Right kidney (tissue), 9 donors: ENCODE measurements at places on chromosomes 5 and 9.

- no peak for DNase-seq
Observed at GRCh38 chr9:109143881-109144562, 23.0 kb downstream of the FRRS1L start.

DNA sequence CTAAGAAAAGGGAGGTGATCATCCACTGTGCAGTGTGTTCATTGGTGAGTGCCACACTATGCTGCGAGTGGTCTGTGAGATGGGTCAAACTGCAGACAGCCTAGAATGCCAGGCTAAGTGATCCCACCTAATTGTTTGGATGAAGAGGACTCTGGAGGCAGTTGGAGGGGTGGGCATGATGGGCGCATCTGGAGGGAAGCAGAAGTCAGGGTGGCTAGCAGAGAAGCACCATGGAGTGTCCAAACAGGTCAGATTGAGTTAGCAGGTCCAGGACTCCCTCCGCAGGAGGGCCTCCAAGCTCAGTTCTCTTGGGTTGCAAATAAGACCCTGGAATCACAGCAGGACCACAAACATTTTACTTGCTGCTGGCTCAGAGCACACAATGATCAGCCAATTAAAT lies 19.9 kb upstream of the ANGPTL2 start:
- DNase-seq = no peak

DNA sequence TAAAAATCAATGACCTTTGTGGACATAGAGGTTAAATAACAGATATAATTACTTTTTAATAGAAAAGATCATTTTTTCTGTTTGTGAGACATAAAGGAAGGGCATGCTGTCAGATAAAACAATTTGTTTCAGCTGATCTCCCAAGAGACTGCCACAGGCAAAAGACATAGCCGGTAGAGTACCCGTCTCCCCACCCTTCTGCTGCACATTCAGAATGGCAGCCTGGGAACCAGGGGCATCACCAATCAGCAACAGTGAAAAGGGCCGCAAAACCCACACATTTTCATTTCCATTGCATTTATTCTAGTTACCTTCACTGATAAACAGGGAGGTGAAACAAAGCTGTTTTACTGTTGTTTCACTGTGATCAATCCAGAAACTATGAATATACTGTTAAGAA lies 357.7 kb downstream of the ARRDC3 start:
- DNase-seq = no peak

GRCh38 chr9:32968101-32969011 lies 33.1 kb downstream of the APTX start:
- no peak for DNase-seq

DNA sequence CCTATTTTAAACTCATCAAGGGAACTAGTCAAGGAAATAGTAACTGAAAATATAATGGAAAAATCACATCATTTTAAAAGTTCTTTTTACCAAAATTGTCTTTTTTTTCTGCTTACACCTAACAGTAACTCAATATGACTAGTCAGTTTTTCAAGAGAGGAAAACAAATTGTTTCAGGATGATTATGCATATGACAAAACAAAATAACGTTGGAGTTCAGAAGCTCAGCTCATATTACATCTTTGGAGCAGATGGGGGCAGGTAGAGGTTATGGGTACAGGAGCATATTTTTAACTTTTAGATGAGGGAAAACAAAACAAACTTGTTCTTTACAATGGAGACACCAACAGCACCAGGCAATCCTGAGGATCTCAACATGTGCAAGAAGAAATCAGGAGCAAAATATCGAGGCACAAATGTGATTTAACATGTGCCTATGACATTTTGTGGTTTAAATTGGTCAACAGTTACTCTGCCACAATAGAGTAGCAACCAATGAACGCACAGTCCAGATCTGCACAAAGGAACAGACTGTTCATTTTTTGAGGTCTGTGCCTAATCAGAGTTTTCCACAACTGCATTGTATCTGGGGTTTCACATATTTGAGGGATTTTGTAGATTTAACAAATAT lies 659.0 kb downstream of the ANXA1 start:
- no peak for DNase-seq

- DNase-seq = no peak
Observed at GRCh38 chr5:149323621-149324205, 21.6 kb upstream of the GRPEL2 start.

DNA sequence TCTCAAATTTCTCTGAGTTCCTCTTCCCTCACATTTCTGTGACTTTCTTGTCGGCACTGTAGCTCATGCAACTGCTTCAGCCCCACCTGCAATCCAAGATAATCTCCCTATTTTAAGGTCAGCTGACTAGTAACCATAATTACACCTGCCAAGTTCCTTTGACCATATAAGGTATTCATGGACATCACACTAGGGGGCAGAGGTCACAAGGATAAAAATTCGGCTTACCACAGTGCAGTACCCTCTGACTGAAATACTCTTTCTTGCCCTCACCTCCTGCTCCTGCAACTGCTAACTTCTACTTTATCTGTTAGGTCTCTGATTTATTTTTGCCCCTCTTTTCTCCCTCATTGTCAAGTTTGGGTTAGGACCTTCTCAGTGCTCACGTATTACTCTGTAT lies 144.2 kb downstream of the GDNF start:
- no peak for DNase-seq

DNA sequence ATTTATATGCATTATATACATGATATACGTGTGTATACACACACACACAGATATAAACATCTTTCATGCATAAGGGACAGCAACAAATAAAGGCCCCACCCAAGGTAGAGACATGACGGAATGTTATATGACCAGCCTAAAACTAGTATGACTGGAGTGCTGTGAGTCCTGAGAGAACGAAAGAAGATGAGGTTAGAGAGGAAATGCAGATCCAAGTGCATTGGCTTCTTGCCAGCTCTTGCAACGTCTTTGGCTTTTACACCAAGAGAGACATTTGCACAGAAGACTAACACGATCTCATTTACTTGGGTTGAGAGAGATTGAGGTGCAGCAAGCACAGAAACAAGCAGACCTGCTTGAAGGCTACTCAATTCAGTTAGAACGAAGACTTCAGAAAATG lies 23.0 kb downstream of the CDH10 start:
- peak; percentile 15 for DNase-seq

- DNase-seq = no peak
Observed at GRCh38 chr9:24625097-24625496, 79.4 kb upstream of the IZUMO3 start.

DNA sequence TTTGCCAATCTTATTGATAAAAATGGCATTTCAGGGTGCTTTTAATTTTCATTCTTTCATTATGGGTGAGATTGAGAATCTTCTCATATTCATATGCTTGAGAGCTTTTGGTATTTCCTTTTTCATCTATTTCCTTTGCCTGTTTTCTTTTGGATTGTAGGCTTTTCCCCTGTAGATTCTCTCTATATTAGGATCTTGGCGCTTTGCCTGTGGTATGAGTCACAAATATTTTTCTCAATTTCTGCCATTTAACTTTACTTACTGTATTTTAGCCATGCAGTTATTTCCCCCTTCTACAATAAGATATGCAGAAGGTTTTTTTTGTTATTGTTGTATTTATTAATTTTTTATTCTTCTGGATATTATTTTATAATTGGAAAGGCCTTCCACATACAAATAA lies 21.5 kb upstream of the KLF9 start:
- DNase-seq = no peak

- no peak for DNase-seq
Observed at GRCh38 chr5:53930457-53930856, 370.0 kb downstream of the NDUFS4 start.

GRCh38 chr5:137073189-137073588 lies 425.9 kb downstream of the SPOCK1 start:
- no peak for DNase-seq

DNA sequence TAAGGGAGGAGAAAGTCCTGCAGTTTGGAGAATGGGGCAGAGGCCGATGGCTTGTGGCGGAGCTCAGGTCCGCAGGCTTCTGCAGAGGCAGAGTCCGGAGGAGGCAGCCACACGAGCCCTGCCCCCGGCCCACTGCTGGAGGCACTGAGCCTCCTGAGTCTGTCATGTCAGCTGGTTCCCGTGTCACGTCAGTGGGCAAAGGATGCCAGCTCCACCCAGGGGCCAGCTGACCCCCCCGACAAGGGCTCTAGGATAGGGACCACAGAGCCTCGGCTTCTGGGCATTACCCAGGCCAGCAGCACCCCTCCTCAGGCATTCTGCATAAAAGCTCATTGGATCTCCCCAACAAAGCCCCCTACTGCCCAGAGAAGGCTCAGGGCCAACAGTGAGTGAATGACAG lies 8.5 kb downstream of the SH3PXD2B start:
- DNase-seq = no peak

DNA sequence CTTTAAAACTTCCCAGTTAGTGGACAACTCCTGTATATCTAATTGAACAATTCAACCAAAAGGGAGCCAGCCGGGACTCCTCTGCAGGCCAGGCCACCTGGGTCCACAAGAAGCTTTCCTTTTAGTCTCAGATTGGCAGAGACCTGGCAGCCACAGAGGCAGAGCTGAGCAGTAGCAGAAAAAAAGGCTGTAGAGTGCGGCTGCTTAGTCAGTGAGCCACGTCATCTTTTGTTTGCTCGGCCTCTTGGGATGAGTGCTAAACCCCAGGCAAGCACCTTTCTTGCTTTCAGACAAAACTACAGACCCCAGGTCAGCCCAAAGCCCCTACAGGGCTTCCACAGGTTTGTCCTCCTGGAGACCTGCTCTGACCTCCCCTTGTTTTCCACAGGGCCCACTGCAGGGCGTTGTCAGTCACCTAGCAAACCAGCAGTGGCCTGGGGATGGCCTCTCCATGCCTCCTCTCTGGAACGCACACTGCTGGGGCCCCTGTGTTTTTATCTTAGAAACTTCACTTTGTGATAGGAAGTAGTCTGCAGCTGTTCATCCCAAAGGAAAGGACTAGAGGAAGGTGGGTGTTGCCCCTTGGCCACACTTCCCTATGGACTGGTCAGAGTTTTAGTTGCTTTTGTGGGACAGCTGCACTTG lies 49.9 kb downstream of the SHB start:
- no peak for DNase-seq

GRCh38 chr5:116912221-116912620 lies 337.6 kb upstream of the SEMA6A start:
- no peak for DNase-seq

DNA sequence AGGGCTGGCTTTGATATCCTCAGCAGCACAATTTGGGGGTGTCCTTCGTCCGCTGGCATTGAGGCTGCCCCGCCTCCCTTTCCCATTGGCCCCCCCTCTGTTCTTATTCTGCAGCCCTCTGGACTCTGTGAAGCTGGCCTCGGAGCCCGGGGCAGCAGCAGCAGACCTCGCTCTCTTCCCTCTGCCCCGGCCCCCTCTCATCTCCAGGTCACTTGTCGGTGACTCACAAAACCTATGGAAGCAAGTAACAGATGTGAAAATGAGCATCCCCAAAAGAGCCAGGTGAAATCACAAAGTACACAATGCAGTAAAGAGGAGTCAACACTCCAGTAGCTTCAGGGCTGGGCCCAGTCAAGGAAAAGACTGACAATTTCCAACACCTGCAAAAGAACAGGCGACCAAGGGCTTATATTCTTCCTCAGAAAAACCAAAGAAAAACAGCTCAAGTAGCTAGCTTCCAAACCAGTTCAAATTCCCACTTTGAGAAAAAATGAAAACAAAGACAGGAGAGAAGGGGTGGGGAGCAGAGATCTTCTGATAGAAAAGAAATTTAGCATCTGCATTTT lies 97.5 kb downstream of the ZNF608 start:
- no peak for DNase-seq

- DNase-seq = no peak
Observed at GRCh38 chr5:154559398-154560276, 81.6 kb upstream of the HAND1 start.

DNA sequence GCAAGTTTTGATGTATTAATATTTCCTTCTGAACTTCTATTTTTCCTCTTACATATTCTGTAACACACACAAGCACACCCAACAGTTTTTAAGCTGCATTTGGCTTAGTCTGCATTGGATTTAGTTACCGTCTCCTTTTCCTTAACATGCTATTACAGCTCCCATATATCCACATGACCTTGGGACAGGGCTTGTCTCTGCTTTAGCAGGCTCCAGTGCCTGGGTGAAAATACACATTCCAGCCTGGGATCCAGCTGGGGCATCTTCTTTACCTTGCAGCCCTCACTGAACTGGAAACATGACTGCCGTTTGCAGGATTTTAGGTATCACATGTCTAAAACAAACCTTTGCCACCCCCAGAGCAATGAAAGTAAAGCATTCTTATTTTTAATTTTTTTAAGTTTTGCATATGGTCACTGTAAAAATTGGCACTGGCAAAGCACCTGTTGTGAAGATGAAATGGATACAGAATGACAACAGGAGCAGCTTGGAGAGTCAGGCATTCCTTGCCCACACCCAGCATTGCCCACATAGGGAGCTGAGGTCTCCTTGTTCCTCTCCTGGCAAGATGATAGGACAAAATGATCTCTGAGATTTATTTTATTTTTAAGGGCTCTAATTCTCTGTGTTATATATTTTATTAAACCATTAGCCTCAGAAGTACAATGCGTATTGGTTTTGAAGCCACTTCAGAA lies 4.0 kb downstream of the GADD45G start:
- DNase-seq = no peak

- no peak for DNase-seq
Observed at GRCh38 chr5:35881758-35882157, 25.1 kb downstream of the IL7R start.

- peak; percentile 71 for DNase-seq
Observed at GRCh38 chr5:150671509-150672236, 10.6 kb downstream of the MYOZ3 start.

DNA sequence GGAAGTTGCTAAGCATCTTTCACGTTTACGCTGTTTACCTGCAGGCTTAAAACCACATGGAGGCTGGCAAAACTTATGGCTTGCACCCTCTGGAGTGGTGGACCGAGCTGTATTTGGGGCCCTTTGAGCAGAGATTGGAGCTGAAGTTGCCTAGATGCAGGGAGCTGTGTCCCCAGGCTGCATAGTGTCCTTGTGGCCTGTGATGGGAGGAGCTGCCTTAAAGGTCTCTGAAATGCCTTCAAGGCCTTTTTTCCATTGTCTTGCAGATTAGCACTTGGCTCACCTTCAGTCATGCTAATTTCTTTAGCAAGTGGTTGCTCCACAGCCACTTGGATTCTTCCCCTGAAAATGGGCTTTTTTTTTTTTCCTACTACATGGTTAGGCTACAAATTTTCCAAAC lies 81.5 kb upstream of the CHD1 start:
- DNase-seq = no peak

- no peak for DNase-seq
Observed at GRCh38 chr5:65127161-65127901, 354.4 kb downstream of the ADAMTS6 start.

- no peak for DNase-seq
Observed at GRCh38 chr5:7856855-7857254, 5.9 kb upstream of the CFAP90 start.

DNA sequence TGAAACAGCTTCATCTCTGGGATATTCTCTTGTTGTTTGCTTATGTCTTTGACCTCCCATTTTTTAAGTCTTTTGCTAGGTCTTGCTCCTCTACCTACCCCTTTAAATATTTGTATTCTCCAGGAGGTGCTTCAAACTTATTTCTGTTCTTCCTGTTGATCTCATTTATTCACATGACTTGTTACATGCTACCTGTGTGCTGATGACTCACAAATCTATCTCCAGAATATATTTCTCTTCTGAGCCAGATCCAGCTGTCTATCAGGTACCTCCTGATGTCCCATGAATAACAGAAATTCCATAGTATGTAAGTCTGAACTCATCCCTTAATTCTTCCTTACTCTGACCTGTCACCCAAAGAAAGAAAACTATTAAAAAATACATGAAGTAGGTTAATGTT lies 11.0 kb downstream of the NIPBL start:
- DNase-seq = no peak
